Hematopoietic multipotent progenitor cell (in vitro differentiated cells): ENCODE measurements at places on chromosomes 13 and 19.

DNA sequence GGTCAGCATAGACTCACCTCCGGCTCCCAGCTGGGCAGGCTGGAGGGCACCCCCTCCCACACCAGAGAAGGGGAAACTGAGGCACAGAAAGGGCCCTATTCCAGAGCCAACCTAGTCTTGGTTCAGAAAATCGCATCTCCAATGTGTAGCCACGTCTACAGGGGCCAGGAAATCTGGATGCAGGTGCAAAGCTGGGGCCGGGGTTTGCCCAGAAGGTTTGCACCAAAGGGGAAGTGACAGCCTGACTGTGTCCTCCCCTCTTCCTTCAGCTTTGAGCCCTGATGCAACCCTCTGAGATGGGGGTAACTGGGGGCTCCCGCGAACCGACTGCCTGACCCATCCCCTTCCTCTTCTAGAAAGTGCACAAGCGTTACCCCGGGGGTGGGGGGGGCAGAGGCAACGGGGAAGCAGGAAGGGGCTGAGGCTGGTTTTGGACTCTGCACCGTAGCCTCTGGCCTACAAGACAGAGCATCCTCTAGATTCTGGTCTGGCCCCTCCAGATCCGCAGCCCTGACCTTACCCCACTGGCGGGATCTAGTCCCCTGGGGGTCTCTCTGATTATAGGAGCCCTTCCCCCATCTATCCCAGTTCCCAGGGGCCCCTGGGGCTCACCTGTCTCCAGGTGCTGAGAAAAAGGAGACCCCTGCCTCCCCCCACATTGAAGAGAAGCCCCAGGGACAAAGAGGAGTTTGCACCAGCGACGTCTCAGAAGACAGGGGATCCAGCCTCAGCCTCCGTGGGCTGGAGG is 1.1 kb upstream of the ONECUT3 start:
- peak; percentile 67 for DNase-seq

DNA sequence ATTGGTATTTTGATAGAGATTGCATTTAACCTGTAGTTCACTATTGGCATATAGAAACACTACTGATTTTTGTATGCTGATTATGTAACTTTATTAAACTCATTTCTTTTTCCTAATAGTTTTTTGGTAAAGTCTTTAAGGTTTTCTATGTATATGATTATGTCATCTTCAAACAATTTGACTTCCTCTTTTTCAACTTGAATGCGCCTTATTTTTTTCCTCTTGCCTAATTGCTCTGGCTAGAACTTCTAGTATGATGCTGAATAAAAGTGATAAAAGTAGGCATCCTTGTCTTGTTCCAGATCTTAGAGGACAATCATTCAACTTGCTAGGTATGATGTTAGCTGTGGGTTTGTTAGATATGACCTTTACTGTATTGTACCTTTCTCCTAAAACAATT is 1034.9 kb downstream of the PCDH9 start:
- no peak for DNase-seq

DNA sequence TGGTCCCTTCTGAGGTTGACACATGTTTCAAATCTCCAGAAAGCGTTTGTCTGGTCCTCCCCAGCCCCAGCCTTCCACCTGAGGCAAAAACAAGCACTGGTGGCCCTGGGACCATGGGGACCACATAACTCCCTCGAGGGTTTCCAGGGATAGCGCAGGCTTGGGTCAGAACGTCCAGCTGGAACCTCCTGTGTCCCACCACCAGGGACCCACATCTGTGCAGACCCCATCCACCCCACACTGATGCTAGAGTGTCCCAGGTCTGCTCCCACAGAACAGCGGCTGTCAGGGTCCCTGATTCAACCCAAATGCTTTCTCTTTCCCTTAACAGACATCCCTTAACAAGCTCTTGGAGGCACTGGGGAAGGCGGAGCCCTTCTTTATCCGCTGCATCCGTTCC is 29.6 kb upstream of the USE1 start:
- no peak for DNase-seq

GRCh38 chr13:35343417-35343816 is 133.1 kb downstream of the MAB21L1 start:
- no peak for DNase-seq

DNA sequence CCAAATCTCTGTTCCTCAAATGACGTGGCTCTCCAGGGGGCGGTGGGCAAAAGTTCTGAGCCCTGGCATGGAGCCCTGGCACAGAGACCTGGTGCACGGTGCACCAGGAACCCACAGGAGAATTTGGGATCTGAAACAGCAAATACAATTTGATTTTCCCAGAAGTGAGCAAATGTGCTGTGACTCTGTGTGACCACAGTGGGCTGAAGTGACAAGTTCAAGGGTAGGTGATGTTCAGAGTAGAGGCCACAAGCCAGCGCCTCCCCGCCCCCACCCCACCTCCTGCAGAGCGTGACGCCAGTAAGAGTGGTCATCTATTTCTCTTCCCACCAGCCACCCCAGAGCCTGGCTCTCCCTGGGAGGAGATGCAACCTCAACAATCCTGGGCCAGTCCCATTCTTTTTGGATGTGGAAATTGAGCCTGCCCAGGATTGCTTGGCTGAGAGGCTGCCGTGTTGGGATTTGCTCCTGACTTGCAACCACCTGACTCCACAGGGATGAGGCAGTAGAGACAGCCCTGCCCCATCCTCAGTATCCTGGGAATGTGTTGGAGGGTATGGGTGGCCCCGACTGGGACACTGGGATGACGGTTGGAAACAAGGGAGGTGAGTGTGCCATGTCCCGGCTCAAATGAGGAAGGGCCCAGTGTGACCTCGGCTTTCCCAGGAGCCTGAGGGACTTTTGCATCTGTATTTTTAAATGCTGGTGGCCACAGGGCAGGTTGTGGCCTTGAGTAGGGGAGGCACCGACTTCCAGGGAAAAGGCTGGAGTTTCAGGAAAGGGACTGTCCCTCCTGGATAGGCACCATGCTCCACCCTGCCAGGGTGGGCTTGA is 11.1 kb upstream of the BCL3 start:
- no peak for DNase-seq

DNA sequence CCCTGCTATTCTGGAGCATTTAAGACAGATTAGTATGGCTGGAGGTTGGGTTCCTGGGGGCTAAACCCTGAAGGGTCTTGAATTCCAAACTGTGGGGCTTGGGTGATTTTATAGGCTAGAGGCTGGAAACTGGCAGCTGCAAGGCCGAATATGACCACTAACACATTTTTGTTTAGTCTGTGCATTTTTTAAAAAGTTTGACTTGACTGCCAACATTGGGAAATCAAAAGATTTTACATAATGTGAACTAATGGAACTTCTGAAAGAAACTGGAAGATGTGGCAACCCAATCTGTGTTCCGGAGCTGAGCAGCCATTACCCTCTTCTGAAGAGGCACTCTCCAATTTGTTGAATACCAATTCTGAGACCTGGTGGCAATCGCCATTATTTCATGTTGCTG is 5.1 kb downstream of the ZNF784 start:
- DNase-seq = no peak

GRCh38 chr13:60765700-60766411 is 368.8 kb downstream of the TDRD3 start:
- DNase-seq = no peak

GRCh38 chr13:42174344-42175162 is 97.4 kb upstream of the AKAP11 start:
- no peak for DNase-seq

GRCh38 chr13:52786766-52787165 is 47.1 kb upstream of the CNMD start:
- no peak for DNase-seq
